ENCODE measurements at places on chromosomes 6 and 20.

DNA sequence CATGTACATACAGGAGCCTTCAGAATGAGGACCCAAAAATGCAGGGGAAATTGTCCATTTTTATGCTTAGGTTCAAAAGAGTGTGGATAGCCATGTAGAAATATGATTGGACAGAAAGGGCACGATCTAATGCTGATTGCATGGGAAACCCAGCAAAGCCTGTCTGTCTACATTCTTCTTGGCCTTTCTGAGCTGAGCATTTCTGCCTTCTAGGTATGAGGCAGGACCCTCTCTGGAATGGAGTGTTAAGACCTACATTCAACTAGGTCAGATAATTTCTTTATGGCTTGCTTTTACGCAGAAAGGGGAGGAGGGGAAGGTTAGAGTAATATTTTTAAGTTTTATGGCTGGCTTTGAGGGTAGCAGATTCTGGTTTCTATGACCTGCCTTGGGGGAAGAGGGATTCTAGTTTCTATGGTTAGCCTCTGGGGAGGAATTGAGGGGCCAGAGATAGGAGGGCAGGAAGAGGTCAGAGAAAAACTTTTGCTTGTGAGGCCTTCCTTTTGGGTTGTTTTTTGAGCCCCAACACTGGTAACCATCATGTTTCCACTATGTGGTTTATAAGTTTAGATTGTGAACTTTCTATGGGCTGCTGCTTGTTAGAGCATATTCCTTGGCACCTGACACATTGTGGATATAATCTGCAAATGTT is 63.5 kb downstream of the LYRM2 start:
- DNase-seq, result no peak

GRCh38 chr6:158839796-158840195 is 20.6 kb upstream of the EZR start:
- no peak for DNase-seq

GRCh38 chr6:12103158-12103557 is 91.0 kb downstream of the HIVEP1 start:
- DNase-seq, result no peak

DNA sequence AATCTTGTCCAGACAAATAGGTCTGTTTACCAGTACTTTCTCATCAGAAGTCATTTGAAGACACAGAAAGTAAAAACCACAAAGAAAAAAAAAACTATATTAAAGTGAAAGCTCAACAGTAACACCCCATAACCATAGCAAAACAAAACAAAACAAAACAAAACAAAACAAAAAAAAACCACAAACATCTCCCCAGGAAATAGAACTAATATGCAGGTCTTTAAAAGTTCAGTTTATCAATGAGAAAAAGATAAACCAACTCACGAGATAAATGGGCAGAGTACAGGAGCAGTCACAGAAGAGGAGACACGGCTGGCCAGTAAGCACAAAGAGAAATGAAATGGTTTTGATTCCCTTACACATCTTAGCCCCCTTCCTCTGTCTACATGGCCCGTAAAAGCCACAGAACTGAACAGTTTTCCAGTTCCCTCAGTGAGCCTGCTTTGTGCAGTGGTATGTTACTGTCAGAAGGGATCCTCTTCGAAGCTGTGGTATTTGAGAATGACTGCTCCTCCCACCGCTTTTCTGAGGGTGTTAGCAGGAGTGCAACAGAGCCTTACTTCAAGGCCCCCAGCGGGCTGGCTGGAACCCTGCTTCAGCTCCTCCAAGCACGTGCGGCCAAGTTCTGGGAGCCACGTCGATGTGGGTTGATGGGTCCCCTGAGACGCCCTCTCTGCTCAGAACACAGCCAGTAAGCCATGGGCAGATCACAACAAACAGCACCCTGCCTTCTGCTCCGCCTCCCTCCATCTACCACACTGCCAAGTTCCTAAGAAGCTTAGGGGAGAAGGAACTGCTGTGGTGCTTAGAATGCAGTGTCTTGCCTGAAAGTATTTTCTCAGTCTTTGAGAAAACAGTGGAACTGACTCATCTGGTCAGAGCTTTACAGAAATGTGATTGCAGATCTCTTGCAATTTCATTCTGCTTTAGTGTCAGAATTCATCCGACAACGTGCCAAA is 14.0 kb downstream of the UST start:
- peak; percentile 62 for DNase-seq

All from activated CD4-positive, alpha-beta T cell treated with anti-CD3 and anti-CD28 coated beads for 48 hours (primary cell).